D721Med (cell line): ENCODE measurements at places on chromosomes 11 and 22.

DNA sequence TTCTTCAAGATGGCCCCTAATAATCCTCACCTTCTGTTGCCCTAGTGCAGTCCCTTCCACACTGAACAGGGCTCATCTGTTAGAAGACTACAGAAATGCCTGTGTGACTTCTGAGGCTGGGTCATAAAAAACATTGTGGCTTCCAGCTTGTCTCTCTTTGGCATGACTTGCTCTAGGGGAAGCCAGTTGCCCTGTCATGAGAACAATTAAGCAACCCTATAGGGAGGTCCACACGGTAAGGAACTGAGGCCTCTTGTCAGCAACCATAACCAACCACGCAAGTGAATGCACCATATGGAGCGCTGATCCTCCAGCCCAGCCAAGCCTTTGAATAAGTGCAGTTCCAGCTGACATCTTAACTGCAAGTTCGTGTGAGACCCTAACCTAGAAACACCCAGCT lies 2.6 kb downstream of the LIPT2 start:
- no peak for DNase-seq

DNA sequence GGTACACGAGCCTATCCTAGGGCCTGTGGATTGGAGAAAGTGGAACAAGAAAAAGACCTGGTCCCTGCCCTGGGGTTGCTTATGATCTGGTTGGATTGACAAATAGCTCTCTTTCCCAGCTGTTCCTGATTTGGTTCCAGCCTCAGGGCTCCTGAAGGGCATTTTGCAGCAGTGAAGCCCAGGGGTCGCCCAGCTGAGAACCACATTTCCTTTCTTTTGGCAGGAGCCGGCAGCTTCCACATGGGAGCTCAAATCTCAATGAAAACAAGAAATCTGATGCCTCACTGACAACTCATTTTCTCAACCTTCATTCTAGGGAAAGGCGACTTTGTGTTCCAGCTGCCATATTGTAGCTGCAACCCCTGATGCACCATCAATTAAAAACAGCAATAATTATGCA lies 140.6 kb upstream of the CADM1 start:
- DNase-seq = no peak

DNA sequence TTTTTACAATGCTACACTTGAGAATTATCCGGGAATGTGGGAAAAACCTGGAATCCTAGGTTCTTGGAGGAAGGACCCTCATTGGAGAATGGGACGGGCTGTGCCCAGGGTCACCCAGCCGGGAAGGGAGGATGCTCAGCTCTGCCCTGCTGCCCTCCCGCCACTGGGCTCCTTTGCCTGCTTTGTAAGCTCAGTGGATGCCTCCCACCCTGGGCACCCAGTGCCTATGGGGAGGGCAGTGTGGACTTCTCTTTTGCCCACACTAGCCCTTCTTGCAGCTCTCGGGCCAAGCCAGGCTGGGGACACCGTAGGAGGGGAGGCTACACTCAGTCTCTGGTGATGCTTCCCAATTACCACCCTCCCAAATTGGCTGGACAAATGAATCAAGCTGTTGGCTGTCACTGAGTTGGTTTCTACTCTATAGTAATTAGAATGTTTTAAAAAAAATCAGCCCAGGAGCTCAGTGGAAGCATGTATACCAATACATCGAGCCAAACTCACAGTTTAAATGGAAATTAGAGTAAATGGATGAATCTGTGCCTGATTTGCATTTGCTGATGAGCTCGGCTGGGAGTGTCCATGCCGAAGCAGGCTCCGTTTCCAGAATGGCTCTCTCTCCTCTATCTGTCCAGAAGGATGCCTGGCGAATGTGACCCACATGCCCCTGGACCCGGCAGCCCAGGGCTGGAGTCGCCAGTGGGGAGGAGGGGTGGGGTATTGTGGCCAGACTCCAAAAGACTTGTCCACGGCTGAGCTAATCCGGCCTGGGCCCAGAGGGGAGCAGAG lies 317.0 kb downstream of the CTTN start:
- DNase-seq = no peak

- DNase-seq = no peak
Measured at GRCh38 chr11:110295531-110296225, 736 bp downstream of the RDX start.

- DNase-seq = no peak
Measured at GRCh38 chr22:36795633-36796032, 19.7 kb upstream of the IFT27 start.

DNA sequence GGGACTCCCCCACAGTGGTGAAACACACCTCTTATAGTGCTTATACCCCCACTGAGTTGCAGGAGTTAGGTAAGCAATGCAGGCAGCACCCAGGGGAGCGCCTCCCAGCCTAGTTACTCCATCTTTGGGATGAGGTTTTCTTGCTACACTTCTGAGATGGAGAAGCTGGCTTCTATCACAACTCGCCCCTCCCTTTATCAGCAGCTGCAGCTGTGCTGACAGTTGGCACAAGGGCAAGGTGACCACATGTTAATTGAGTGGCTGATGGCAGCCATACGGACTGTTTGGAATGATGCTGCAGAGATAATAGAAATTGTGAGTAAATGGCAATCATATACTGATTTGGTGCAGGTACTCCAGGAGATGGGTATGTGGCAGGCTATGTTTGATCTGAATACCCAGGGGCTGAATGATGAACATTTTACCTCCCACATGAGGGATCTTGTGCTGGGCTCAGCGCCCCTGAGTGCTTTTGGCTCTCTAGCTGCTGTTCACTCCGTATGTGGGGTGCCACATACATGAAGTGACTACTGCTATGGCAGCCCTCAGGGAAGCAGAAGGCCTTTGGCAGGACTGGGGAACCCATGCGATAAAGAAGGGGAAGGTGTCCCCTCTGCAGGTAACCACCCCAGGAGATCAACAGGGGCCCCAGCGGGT lies 29.2 kb upstream of the KCNA4 start:
- no peak for DNase-seq

GRCh38 chr22:39693943-39694500 lies 123.5 kb downstream of the CACNA1I start:
- DNase-seq = no peak

- no peak for DNase-seq
Measured at GRCh38 chr22:30246814-30247376, 336 bp upstream of the LIF start.

DNA sequence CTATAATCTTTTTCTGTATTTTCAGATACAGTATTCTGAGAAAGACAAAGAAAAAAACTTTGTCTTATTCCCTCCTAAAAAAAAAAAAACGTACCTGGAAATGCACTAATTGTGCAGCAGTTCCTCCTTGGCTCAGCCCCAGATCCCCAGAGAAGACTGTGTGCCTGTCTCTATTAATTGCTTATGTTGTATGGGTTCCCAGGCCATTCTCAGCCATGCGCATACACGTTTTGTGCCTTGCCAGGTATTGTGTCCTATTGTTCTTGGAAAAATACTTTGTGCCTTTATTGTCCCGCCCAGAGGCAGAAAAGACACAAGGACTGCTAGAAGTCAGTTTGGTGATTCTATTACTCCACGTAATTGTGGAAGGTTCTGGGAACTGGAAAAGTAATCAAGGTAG lies 91.2 kb downstream of the PIWIL4 start:
- no peak for DNase-seq

DNA sequence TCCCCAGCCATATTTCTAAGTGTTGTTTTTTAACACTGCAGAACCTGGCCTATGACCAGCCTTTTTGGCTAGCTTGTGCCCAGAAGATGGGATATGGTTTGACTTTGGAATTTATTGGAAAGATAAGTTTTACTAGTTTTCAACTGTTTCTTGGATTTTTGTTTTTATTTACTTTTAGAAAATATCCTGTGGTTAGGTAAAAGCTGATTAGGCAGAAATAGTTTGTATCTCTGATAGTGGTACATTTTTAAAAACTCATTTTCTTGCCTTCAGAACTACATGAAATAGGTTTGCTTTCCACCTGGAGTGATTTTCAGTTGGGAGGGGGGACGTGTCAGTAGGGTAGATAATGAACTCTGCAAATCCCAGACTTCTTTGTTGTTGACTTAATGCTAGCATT lies 91.3 kb upstream of the RASSF10 start:
- DNase-seq = no peak

DNA sequence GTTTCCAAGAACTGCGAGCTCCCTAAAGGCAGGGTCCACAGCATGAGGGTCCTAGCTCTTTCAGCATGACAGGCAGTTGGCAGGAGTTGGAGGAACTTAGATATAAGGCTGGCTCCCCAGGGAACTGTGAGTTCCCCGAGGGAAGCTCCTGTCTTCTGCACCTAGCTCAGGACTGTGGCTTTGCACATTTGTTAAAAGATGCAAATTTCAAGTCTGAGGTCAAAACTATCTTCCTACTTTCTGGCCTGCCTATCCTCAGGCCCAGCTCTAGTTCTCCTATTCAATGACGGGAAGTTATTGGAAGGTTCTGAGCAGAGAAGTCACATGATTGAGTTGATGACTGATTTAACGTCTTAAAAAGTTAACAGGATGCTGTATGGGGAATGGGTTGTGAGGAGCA lies 11.7 kb upstream of the UCP3 start:
- DNase-seq = no peak

DNA sequence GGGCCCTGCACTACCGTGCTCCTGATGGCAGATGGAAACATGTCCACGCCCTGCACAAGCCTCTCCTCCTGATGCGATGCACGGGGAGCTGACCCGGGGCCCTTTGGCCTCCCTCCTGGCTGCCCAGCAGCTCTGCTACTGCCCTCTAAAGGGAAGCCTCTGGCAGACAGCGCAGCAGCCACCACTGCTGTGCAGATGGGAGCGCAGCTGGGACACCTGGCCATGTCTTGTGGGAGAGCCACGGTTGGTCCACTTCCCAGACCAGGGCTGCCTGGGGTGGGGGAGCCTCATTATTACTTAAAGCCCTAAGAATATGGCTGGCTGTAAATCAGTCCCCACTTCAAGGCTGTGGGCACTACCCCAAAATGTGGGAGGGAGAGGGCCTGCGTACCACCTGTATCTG lies 38.3 kb downstream of the TBX1 start:
- no peak for DNase-seq

GRCh38 chr11:105027678-105028077 lies 4.7 kb upstream of the CASP5 start:
- no peak for DNase-seq

DNA sequence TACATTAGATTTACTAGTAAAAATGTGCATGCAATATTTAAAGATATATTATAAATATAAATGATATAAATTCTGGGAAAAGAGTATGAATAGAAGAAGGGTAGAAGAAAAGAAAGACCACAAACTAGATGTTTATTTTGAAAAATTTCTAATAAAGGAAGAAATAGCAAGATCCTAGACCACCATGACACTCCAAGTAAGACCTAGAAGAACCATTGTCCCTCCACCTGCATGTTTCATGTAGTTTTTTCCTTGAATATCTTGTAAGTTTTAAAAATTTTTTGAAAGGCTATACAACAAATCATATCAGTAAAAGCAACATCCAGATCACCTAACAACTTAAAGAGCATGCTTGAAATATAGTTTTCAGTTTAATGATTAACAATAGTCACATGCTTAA lies 46.8 kb downstream of the ARHGAP32 start:
- no peak for DNase-seq

DNA sequence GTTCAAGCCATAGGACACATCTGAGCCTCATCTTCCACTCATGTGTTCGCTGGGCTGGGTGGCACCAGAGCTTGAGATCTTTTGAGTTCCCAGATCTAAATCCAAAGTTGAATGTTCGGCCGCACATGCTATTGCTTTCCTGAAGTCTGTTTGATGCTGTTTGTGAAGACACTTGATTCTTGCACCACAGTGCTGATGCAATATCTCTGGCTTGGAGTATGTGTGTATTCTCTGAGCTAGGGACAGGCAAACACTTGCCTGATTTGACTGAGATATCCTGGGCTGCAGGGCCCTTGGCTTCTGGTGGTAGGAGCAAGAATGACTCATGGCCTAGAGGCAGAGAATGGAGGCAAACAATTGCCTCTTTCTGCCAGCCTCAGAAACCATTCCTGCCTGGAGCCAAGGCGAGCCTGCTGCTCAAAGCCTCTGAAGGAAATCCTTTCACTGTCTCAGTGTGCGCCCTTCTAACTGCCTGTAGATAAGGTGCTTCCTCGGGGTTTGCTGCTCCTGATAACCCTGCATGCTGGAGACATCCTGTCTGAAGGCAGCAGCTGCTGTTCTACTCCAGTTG lies 73.0 kb downstream of the CYB5R2 start:
- DNase-seq = no peak

DNA sequence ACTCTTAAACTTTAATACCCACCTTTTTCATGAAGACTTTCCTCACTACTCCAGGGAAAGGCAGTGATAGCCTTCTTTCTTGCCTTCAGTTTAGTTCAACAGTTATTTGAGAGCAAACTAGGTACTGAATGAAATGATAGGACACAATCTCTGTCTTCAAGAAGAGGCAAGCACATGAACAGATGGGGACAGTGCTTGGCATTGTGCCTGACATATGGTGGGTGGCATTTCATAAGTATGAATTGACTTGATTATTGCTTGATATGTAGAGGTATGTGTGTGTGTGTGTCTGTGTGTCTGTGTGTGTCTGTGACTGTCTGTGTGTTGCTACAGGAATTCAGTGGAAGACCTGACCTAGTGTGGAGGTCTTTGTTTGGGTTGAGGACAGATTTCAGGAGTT lies 504.1 kb downstream of the NELL1 start:
- no peak for DNase-seq

DNA sequence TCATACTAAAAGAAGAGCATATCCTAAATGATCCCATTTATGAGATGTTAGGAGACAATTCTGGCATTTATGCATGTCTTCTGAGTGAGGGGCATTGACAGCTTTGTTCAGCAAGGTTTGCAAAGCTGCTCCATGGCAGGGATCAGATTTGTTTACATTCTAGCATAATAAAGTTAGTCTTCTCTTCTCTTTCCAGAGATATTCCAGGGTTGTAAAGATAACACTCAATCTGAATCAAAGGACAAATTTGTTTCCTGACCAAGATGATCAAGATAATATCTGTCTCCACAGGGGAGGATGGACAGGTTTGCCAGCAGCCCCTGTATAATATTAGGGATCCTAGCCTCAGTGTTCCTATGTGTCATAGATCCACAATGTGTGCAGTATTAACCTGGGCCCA lies 77.5 kb upstream of the ZC3H12C start:
- DNase-seq = no peak

DNA sequence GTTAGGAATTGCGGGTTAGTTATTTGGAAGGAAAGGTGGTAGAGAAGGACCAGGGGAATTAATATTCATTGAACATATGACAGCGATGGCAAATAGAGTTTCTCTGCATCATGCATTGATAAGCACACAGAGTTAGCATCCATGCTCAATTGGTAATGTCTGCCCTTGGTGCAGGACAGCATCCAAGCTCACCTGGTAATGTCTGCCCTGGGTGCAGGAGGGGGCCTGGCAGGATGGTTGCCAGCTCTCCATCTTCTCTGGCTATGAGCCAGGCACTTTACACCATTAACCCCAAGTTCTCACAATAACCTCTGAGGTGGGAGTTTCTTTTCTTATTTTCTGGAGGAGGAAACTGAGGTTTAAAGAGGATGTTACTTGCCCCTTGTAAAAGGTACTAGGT lies 50.4 kb upstream of the RBFOX2 start:
- DNase-seq = no peak
